IMR-90 (cell line): ENCODE measurements at places on chromosomes 16 and 17.

DNA sequence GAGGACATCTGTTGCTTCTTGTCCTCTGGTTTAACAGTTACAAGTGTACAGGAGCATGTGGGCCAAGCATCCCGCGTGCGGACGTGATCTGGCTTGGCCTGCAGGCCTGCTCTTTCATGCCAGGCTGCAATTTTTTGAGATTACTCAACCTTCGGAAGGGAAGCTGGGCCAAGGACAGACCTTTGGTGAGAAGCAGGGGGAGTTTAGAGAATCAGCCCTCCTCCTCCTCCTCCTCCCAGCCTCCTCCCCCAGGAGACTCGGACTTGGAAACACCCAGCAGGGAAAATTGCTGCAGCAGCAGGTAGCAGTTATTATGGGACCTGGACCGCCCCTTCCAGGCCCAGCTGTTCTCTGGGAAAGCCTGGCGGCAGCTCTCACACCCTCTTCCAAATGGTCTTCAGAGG, 5.1 kb upstream of the KLHL36 start:
- DNase-seq: peak; percentile 93

GRCh38 chr16:66366433-66367299, at the start of gene CDH5:
TSS of gene CDH5 (plus strand) at chr16:66366691. CDS start at chr16:66379338, 12,647 bp downstream.
- DNase-seq: no peak

DNA sequence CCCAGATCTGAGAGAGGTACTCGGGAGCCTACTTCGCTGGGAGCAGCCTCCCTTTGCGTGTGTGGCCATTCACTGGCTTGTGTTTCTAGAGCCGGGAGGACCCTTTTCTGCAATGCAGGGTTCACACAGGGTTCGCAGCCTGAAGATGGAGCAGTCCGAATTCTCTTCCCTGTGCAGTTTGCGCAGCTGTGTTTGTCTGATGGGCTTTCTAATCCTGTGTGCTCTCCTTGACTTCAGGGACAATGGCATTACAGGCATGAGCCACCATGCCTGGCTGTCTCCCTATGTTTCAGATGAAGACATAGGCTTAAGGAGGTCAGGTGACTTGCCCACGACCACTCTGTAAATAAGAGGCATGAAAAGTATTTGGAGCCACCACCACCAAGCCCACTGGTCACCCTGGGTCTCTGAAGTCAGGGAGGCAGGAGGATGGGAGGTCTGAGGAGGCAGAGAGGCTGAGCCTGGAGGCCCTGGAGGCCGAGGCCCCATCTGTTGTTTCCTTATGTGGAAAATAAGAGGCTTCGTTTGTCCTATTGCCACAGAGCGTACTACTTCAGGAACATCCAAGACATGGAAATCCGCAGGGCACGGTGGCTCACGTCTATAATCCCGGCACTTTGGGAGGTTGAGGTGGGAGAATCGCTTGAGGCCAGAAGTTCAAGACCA, 5.0 kb upstream of the STH start:
- no peak for DNase-seq

GRCh38 chr17:20053361-20053964, 44.3 kb downstream of the SPECC1 start:
- DNase-seq: no peak

- peak; percentile 88 for DNase-seq
Observed at GRCh38 chr17:78442648-78443218, 64.3 kb downstream of the PGS1 start.

DNA sequence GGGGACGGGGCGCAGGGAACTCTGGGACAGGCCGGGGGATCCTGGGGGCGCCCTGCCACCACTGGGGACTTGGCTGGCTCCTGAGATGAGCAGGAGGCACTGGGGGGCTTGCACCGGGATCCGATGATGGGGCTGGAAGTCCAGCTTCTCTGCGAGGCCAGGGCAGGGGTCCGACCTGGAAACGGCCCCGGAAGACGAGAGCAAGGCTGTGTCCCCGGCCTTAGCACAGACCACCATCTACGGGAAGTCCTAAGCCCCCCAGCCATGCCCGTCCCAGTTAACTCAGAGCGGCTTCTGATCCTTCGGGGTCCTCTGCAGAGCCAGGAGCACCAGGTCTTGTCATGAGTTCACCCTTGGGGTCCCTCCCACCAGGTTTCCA, 573 bp downstream of the CDT1 start:
- DNase-seq: no peak

DNA sequence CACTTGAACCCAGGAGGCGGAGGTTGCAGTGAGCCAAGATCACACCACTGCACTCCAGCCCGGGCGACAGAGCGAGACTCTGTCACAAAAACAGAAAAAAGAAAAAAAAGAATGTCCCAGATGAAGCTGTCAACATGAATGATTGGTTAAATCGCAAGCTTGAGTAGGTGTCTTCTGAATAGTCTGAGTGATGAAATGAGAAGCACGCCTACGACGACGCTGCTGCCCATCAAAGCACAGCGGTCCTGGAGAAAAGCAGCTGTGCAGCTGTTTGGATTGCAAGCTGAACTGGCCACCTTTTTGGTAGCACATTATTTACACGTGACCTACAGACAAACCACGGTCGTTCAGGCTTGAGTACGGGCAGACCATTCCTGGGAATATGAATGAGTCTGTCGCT, 12.5 kb downstream of the ADCY9 start:
- DNase-seq: no peak
